ENCODE measurements at places on chromosomes 6 and 20. TPM values are rescaled to one million over a fixed set of nuclear protein-coding genes. Genes with fewer than 3 reads are reported as not detected.

- DNase-seq, result no peak
These were observed 41.1 kb downstream of the PTPN1 start for GRCh38 chr20:50551288-50551687.

Gene PRKN
- total RNA-seq, result 0.07 TPM

Gene HLA-DQA1
- not detected for total RNA-seq

Gene CST4
- not detected for total RNA-seq

GRCh38 chr6:45640081-45640491 is 262.4 kb upstream of the SUPT3H start:
- no peak for DNase-seq

Gene PRSS16
- total RNA-seq, result 0.33 TPM

Gene ENTPD6
- total RNA-seq, result 41.4 TPM

DNA sequence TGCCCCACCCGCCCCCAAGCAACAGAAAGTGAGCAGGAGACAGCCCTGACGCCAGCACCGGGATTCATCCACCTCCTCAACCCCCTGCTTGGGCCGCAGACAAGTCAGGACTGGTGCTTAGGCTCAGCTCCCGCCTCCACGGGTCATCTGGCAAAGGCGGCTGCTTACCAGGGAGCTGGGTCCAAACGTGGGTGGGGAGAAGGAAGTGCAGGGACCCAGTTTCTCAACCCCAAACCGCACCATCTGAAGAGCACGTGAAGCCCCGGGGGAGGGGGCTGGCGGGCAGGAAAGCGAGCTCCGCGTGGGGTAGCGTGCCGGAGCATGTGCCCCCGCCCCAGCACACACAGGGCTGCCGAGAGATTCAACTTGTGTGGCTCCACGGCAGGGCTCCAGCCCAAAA is 87.2 kb downstream of the BMP7 start:
- no peak for DNase-seq

DNA sequence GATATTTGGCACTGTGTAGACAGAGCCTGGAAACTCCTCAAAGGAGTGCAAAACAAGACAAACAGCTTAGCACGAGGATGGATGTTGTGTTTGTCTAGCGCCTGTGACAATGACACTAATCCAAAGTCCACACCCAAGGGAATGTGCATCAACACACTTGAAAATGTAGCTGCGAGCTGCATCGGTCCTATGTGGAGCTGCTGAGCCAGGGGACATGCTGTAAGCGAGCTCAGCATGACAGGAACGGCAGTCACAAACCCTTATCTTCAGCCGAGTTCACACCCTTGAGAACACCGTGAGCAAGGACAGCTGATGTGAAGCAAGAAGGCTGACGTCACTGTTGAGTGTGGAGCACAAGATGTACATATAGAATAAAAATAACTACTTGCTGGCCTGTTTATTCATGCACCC is 684.3 kb downstream of the QKI start:
- DNase-seq, result no peak

- peak; percentile 69 for DNase-seq
These were observed 31.5 kb downstream of the TRAF3IP2 start for GRCh38 chr6:111573892-111574797.

- no peak for DNase-seq
These were observed 204.7 kb upstream of the EXOC2 start for GRCh38 chr6:897528-898207.

GRCh38 chr6:134398453-134398852 is 80.5 kb upstream of the SGK1 start:
- no peak for DNase-seq

GRCh38 chr6:142898927-142899895 is 45.8 kb downstream of the HIVEP2 start:
- no peak for DNase-seq

Gene PLAGL1
- 2.1 TPM for total RNA-seq

DNA sequence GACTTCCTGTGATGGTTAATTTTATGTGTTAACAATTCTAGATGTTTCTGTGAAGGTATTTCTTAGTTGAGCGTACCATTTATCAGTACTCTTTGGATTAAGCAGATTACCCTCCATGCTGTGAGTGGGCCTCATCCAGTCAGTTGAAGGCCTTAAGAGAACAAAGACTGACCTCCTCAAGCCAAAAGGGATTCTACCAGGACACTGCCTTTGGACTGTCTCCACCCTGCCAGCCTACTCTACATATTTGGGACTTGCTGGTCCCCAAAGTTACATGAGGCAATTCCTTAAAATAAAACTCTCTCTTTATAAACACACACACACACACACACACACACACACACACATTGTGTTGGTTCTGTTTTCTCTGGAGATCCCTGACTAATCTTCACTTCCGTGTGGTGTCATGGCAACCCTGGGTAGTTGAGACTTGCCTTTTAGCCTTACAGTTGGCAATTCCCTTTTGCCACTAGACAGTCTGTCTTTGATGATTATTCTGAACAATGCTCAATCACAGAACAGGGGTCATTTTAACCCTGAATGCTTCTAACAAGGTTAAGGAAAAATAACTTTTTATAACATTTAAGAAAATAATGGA is 32.2 kb downstream of the MRAP2 start:
- peak; percentile 20 for DNase-seq

- DNase-seq, result no peak
These were observed 9.0 kb upstream of the SLC2A12 start for GRCh38 chr6:134061440-134061839.

DNA sequence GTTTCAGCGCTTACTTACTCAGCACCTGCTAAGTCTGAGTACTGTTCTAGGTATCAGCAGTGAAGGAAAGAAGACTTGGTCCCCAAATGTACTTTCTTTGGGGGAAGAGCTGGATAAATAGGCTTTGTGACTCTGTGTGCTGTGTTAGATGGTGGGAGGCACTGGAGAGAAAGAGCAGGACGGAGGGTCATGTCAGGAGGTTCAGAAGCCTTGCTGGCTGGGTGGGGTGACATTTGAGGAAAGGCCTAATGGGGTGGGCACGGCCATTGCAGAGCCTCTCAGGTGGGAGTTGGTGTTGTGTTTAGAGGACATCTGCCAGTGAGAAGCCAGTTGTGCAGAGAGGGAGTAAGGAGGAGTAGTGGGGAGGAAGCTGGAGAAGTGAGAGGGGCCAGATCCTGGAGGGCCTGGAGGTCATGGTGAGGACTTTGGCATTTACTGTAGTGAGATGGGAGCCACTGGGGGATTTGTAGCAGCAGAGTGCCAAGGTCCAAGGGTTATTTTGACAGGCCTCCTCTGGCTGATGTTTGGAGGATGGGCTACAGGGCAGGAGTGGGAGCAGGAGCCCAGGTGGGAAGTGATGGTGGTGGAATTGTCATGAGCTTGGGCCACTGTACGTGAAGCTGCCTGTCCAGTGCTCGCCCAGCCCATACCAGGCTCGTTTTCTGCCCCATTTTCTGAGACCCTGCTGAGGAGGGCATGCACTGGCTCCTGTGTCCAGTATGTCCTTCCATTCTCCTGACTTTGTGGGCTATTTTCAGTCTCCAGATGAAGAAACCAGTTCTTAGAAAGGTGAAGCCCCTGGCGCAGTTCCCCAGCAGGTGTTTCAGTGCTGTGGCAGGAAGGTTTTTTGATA is 886 bp downstream of the SDCBP2 start:
- DNase-seq, result no peak

DNA sequence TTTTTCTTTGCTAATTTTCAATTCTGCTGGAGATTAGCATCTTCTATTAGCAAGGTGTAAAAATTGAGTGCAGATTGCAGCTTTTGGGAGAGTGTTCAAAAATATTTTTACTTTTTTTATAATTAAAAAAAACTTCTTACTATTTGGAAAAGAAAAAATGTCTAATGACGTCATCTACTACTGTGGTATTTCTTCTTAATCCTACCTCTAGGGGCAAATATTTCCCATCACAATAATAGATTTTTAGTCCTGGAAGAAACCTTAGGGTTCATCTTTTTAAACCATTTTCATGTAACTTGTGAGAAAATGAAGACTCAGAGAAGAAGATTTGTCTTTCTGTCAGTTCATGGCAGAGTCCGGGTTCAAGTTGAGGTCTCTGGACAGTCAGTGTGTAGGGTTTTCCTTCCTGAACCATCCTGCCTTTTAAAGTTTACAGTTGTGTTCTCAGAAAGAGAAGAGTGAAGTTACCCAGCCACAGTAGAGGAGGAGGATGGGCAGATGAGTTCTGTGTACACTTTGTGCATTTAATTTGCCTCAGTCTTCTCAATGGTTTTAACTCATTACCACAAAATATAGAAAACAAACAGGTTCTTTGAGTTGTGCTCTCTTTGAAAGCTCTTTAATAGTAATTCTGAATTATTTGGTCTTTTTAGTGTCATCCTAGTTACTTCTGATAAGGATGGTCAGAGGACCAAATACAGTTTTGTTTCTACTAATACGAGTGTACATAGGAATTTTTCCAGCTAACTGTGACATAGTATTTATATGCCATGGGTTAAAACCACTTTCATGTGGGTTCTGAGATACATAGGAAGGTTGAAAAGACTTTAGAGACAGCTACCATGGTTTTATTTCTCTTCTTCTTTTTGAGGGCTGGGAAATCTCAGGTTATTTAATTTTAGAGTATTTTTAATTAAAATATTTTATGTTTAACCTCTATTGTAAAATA is 184.7 kb downstream of the CDKAL1 start:
- DNase-seq, result no peak

DNA sequence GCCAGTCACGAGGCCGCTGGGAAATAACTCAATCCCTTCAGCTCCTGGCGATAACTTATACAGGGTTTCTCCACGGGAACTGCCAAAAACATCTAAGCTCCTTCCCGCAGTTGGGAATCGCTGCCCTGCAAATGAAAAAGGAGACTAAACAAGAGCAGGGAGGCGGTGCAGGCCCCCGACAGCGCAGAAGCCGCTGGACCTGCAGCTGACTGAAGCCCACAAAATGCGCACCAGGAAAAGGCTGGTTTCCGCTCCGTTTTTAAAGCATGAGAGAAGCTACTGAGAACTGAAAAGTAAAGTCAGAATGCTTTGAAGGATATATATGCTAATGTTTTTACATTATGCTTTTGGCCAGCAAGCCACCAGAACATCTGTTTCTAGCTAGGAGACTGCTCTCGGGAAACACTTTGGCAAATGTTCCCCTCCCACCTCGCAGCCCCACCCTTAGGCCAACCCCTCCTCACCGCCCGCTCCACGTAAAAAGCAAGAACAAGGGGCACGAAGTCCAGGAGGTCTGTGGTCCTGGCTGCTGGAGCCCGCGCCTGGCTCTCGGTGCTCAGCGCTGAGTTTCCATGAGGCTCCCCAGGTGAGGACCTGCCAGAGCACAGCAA is 90.5 kb downstream of the SOD2 start:
- DNase-seq, result no peak

Data from MG63 (cell line).